ENCODE measurements at places on chromosomes 3 and 15.

DNA sequence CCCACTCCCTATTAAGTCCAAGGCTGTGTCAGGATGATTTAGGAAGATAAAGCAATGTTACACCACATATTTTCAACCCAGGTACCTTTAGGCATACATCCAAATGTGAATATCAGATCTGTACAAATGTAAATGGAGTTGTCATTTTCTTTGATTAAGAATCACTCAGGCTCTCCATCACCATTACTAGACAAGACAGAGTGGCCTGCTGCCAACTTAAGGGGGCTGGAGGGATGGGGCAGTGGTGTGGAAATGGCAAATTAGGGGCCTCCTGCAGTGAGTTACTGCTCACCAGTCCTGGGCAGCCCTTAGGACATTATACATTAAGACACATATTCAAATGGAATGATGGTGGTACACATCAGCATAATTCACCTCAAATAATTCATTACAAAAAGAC lies 211.0 kb downstream of the TNIK start:
- no peak for DNase-seq

DNA sequence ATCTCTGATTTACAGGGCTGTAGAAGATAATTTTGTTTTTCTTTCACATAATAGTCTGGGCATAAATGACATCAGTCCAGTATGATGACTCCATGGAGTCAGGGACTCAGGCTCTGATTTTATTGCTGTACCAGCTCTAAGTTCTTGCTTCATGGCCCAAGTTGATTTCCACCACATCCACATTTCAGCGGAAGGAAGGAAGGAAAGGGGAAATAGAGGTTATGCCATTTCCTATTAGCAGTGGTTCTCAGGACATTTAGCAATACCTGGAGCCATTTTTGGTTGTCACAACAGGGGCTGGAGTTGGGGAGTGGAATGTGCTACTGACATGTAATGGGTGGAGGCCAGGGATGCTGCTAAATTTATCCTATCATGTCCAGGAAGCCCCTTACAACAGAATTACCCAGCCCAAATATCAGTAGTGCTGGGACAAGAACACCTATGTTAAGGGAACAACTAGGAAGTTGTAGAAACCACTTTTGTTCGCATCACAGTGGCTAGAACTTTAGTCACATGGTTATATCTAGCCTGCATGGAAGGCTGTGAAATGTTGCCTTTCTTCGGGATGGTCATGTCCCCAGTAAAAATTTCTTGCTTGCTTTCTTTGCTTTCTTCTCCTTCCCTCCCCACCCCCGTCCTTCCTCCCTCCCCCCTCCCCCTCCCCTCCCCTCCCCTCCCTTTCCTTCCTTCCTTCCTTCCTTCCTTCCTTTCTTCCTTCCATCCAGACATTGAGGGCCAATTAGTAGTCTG lies 42.1 kb downstream of the OXSR1 start:
- DNase-seq: no peak

GRCh38 chr3:126349611-126350501 lies 7.4 kb downstream of the KLF15 start:
- DNase-seq: no peak

DNA sequence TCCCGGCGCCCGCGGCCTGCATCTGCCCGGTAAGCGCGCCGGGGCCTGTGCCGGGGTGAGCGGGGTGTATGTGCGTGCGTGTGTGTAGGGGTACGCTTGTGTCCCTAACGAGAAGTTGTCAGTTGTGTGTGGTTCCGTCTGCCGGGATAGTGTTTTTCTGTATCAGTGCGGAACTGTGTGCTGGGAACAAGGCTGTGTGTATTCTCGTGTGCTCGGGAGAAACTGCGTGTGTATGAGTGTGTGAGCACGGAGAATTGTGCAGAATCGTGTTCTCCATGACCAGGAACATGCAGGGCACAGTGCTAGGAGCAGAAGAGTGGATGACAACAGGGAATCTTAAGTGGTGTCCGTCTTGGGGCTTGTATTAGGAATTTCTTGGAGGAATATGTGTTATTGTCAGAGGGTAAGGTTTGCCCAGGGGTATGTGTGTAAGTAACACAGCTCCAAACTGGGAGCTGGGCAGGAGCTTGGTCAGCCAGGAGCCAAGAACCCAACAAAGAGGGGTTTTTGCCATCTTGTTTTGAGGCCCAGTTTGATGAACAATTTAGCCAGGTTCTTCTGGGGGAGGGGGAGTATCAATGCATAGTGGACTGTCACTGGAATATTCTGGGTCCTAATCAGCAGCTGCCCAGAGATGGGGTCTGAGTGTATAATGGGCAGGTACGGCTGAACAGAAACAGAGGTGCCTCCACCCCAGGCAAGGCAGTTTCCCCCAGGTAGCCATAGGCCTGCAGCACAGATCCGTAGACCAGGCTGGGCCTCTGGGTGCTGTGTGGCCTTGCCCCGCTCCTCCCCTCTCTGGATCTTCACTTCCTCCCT lies 2.1 kb downstream of the ISL2 start:
- no peak for DNase-seq

GRCh38 chr3:197289726-197290125 lies 8.7 kb downstream of the DLG1 start:
- no peak for DNase-seq

- no peak for DNase-seq
These were observed 226.8 kb upstream of the BHLHE40 start for GRCh38 chr3:4752201-4753072.

GRCh38 chr3:131386429-131387165 lies 5.0 kb downstream of the NUDT16 start:
- no peak for DNase-seq

DNA sequence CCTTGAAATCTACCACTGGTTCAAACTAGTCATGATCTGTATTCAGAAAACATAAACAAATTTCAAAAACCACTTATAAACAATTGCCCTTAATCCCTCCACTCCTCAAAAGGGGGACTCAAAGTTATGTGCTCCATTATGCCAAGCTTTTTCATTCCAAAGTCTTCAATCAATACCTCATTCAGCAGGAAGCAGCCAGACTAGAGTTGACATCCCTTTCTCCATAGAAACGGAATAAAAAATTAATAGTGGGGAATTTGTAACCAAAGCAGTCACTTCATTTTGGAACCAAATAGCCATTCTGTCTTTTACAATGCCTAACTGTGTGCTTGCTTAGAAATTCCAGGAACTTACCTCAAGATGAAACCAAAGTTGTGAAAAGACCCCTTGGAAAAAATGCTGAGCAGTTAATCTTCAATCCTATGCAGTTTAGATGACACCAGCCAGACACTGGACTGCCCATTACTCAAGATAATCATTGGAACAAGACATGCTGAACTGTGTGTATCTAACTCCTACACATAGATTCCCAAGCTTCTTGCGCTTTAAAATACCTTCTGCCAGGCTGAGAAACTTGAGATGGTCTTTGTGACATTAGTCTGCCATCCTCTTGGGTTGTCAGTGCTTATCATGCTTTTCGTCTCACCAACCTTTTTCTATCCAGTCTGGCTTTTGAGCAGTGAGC lies 406.2 kb downstream of the PLOD2 start:
- DNase-seq: no peak

- no peak for DNase-seq
These were observed 48.1 kb upstream of the CDV3 start for GRCh38 chr3:133525435-133525834.

- no peak for DNase-seq
These were observed 23.1 kb downstream of the B3GALNT1 start for GRCh38 chr3:161082063-161082462.

- no peak for DNase-seq
These were observed 47.5 kb downstream of the ARMC8 start for GRCh38 chr3:138234401-138235179.

GRCh38 chr3:3109407-3110298 lies 521 bp downstream of the IL5RA start:
- DNase-seq: no peak

- no peak for DNase-seq
These were observed at the start of gene ABCF3 for GRCh38 chr3:184186184-184186901. Gene ABCF3, plus strand, starts transcription at chr3:184186199. Its CDS starts 9 bp downstream, at chr3:184186208.

DNA sequence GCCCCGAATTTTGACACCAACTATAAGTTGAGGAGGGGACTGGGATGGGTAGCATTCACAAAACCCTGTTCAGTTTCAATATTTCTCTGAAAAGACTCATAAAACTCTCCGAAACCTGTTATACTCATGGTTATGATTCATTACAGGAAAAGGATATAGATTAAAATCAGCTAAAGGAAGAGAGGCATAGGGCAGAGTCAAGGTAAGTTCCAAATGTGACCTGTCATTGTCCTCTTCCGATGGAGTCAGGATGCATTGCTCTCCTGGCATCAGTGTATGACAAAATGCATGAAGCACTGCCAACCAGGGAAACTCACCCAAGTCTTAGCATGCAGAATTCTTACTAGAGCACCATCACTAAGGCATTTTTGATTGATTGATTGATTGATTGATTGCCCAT lies 525.0 kb upstream of the NAALADL2 start:
- DNase-seq: no peak

DNA sequence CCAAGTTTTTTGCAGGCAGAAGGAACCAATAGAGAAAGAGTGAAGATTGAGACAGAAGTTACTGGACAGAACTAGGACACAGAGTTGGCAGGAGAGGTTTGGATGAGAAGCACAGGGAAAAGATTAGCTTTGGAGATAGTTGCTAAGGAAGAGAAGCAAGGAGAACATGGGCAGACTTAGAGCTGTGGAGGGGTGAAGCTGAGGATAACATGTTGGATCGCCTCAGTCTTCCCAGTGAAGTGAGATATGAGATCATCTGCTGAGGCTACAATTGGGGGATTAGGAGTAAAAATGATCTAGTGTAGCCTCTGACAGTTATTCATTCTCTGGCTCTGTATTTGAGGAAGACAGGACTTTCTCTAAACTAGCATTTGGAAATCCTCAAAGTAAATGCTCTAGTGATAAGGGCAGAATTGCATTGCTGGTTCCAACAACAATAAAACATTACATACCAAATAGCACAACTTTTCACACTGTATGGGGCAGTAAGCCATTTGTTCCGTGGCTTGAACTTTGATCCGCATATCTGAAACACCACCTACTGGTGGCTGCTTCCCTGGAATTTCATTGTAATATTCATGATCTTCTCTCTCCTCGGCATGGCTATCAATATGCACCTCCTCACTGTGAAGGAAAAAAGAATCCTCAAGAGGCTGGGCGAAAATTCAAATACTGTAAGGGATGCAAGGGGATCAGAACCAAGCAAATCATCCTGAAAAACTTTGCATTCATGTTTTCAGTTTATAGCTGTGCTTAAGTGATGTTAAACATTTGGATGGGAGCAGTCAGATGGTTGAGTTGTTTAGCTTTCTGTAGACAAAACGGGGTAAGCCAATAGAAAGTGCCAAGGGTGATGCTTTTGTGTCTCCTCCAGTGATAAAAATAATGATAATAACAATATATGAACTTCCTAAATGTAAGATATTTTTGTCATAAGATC lies 22.2 kb upstream of the EID1 start:
- no peak for DNase-seq

DNA sequence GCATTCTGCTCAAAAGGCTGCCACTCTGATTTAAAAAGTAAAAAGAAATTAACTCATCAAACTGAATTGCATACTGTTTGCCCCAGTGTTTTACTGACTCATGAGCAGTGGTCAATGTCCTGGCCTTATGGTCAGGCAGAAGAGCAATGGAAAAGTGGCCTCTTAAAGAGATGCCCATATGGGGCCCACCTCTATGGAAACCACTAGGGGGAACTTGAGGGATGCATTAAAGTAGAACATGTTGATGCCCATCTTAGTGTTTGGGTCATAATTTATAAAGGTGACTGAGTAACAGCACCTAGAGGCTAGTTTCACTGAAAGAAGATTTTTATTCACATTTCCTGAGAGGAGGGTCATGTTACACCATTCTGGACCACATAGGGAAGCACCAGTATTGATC lies 66.5 kb upstream of the RNU6-1 start:
- DNase-seq: no peak

- DNase-seq: no peak
These were observed 22.1 kb downstream of the PARL start for GRCh38 chr3:183862610-183863009.

GRCh38 chr3:41338276-41338675 lies 139.0 kb downstream of the CTNNB1 start:
- DNase-seq: no peak

- DNase-seq: no peak
These were observed 59.6 kb downstream of the NPTN start for GRCh38 chr15:73573572-73573971.

- no peak for DNase-seq
These were observed 288.4 kb upstream of the DPH6 start for GRCh38 chr15:35834216-35834830.

DNA sequence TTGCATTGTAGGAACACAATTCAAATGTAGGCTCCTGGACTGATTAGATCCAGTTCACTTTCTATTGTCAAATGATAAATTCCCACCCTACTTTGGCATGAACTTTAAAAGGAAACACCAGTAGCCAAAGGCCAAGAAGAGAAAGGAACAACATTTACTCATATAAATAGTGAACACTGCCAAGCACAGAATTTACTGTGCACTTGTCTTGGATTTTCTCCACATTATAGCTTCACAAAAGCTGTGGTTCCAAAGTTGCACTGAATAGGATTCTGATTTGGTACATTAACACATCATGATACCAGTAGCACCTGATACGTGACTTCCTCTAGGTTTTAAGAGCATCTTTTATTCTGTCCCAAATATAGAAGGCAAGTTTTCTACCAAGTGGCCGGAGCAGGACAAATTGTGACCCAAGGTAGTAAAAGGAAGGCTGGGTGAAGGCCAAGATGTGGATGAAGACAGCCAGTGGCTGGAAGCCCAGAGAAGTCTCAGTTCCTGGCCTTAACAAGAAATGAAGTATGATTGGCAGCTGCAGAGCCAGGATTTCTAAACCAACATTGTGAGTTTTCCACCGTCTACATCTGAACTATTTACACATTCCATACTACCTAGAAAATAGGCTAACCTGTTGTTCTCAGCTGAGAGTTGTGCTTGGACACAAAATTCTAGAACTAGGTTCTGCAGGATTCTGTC lies 206.7 kb downstream of the THRB start:
- DNase-seq: no peak

DNA sequence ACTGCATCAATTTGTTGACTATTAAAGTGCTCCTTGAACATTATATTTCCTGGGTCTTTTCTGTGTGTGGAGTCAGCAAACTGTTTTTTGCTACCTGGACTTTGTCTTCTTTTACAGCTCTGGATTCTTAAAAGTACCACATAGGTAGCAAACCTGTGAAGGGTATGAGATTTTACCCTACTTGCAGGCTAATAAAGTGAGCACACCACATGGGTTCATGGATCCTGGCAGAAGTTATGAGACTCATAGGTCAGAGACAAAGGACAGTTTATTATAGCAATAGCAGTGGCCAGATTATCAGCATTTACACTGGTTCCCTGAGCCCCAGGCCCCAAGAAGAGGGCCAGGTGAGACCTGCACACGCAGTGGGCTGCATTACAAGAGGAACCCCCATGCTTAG lies 8.0 kb upstream of the SACM1L start:
- no peak for DNase-seq

- no peak for DNase-seq
These were observed 129.1 kb downstream of the ATP10A start for GRCh38 chr15:25733856-25734679.

DNA sequence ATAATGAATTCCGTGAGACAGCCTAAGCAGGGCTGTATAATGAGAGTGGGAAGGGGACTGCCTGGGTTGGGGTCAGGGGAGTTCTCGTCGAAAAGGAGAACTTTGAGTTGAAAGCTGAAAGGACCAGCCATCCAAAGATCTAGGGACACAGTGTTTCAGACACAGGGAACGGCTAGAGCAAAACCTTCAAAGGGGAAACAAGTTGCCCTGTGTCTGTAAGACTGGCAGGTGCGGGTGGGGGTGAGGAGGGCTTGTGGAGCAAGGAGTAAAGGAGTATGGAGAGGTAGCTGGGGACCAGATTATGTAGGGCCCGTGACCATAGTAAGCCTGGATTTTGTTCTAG lies 1.3 kb upstream of the SRP14 start:
- no peak for DNase-seq
